K562 (cell line): ENCODE measurements at places on chromosomes 2 and 18. TPM values are rescaled to one million over a fixed set of nuclear protein-coding genes. Genes with fewer than 3 reads are reported as not detected.

DNA sequence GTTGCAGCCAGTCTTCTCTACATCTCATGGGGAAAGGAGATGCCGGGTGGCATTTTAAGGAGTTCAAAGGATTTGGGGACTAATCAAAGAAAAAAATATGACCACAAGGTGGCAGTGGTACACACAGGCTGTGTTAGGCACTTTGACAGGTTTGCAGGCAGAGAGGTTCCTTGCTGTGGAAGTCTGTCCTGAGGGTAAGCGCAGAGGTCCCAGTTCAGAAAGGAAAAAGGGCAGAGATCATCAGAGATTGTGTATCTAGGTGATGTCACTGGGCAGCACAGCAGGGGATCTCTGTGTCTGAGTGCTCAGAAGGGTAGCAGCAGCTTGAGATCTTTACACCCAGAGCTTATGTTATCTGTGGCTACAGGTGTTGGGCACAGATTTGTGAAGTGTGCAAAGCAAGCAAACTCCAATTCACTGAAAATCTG lies 231.4 kb downstream of the LRRTM1 start:
- peak; percentile 83 for DNase-seq

DNA sequence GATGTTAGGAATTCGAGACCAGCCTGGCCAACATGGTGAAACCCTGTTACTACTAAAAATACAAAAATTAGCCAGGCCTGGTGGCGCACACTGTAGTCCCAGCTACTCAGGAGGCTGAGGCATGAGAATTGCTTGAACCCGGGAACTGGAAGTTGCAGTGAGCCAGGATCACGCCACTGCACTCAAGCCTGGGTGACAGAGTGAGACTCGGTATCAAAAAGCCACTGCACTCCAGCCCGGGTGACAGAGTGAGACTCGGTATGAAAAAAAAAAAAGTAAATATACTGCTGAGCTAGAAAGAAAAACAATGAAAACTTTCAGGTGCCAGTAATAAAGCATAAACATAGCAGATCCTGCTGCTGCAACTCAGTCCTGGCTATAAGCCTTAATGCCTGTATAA lies 73.5 kb downstream of the STRN start:
- no peak for DNase-seq

DNA sequence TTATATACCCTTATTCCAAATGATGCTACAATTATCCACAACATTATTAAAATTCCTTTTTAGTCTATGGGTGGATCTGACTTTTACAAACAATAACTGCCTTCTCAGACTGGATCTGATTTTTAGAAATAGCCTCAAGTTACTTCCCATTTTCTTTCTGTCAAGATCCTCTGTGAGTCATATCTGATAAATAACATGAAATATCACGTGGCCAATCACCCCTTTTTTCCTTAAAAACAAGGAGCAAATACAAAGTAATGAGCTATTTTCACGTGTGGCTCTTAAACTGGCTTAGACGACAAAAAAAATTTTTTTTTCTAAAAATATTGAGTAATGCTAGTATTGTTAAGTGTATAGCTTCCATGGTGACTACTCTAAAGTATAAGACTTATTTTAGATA lies 6.7 kb downstream of the PELI1 start:
- DNase-seq: peak; percentile 14

DNA sequence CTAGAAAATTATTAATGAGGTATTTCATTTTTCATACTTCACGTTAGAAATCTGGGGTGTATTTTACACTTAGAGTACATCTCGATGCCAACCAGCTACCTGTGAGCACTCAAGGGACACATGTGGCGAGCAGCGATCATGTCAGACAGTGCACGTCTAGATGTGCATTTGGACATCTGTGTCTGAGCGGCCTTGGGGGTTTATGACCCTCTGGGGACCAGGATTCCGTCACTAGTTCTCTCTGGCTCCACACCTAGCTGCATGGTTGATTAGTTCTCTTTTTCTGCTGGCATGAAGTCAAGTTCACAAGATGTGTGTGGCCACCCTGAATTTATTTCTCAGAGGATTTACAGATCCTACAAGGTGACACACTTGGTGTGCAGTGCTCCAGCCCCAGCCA lies 192.2 kb downstream of the TSN start:
- no peak for DNase-seq

DNA sequence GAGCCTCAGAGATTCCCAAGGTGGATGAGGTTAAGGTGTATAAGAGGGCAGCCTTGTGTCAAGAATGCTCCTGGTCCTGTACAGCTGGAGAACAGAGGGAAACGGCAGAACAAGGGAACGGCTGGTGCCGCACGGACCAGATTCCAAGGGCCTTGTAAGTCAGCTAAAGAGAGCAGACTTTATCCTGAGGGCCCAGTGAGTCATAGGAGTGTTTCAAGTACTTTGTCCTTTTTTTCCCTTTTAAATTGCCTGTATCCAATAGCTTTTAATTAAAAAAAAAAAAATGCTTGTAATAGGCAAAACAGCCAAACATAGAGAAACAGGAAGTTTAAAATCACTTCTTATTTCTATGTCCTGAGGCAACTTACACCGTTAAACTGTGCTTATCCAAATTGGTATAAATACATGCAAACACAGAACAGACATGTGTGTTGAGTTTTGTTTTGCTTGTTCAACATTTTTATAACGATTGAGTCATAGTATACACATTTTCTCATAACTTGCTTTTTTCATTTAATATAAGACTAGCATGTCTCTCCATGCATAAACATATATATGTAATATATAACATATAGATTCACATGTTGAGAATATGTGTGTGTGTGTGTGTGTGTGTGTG lies 42.1 kb upstream of the EVA1A start:
- no peak for DNase-seq

GRCh38 chr2:235445116-235445515 lies 48.7 kb upstream of the AGAP1 start:
- DNase-seq: no peak

DNA sequence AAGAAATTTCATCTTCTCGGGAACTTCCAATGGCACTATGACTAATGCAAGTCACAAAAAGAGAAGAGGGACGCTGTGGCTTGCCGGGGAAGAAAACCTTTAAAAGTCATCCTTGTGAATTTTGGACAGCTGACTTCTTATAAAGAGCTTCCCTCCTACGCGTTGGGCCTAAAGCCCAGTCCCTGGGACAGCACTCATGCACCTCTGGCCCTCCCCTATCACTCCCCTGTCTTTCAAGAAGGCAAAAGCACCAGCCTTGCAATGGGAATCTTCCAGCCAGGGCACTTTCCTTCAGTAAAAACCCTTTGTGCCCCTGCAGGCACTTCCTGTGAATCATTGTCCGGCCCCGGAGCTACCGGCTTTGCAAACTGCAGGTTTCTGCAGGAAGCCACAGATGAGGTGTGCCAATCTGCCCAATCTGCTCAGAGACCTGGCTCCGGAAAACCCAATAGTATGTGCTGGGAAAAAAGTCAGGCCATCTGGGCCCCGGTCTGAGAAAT lies 7.1 kb downstream of the MREG start:
- no peak for DNase-seq

DNA sequence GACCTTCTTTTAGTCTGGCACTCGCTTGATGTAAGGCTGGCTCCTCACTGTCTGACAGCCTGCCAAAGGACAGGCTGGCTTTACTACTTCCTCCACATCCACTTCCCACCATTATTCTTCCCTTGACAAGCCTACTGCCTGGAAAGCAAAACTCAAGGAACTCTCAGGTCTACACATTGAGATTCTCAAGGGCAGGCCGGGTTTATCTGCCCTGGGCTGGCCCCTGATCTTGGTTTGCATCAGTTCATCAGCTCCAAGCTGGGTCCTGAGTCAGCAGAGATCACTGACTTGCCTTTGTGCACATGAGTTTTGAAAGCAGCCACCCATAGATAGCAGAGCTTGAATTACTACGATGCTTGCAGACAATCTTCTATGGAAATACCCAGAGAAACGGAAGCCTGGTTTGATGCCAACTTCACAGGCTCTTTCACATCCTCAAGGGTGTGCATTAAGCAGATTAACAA lies 53.9 kb downstream of the KCTD18 start:
- no peak for DNase-seq

GRCh38 chr2:9761577-9761976 lies 81.7 kb upstream of the TAF1B start:
- DNase-seq: no peak

DNA sequence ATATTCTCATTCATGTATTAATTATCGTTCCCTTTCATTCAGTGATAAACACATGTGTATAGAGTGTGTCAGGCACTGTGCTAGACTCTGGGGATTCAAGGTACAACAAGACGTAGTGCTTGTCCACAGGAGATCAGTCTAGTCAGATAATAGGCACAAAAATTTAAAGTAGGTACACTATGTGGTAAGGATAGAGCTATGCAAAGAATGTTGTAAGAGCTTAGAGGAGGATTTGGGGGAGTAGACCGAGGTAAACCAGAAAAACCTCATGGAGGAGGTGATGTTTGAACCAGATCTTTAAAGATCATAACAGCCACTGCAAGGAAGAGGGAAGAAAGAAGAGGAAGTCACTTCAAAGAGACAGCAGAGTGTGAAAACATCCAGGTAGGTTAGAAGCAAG lies 256.9 kb upstream of the DDX18 start:
- no peak for DNase-seq

- no peak for DNase-seq
Measured at GRCh38 chr2:142596334-142597088, 281.0 kb upstream of the KYNU start.

GRCh38 chr2:68740400-68740914 lies 5.8 kb downstream of the ARHGAP25 start:
- DNase-seq: no peak

- no peak for DNase-seq
Measured at GRCh38 chr2:18896125-18896764, 306.9 kb upstream of the NT5C1B start.

GRCh38 chr2:172555272-172555521 lies 693 bp upstream of the PDK1 start:
- no peak for DNase-seq

The CGREF1 gene
- 0.41 and 0.88 TPM in 2 replicates for polyA plus RNA-seq

The AGXT gene
- polyA plus RNA-seq: not detected in 2 replicates

The AMER3 gene
- not detected in 2 replicates for polyA plus RNA-seq

The MFSD2B gene
- 8.4 and 9.9 TPM in 2 replicates for polyA plus RNA-seq

The SCN3A gene
- not detected in 2 replicates for polyA plus RNA-seq

The REG3A gene
- not detected in 2 replicates for polyA plus RNA-seq

The VSNL1 gene
- not detected in 2 replicates for polyA plus RNA-seq

The COLEC12 gene
- polyA plus RNA-seq: not detected in 2 replicates

The WNT10A gene
- polyA plus RNA-seq: not detected in 2 replicates

The PPP1R7 gene
- polyA plus RNA-seq: 59.4 and 61.0 TPM in 2 replicates

The SERPINB5 gene
- 0.20 and 0.24 TPM in 2 replicates for polyA plus RNA-seq
